ENCODE measurements at places on chromosomes 1 and 21. TPM values are rescaled to one million over a fixed set of nuclear protein-coding genes. Genes with fewer than 3 reads are reported as not detected.

The PYHIN1 gene
- total RNA-seq: not detected

The TTC24 gene
- total RNA-seq: not detected

The DNM3 gene
- 11.4 TPM for total RNA-seq

The AGBL4 gene
- 3.5 TPM for total RNA-seq

The PLA2G2C gene
- total RNA-seq: not detected

The ZYG11A gene
- total RNA-seq: 0.59 TPM

The C1orf87 gene
- not detected for total RNA-seq

The METTL25B gene
- 27.1 TPM for total RNA-seq

The FCGR2B gene
- total RNA-seq: not detected

The C1QA gene
- total RNA-seq: not detected

The WNT3A gene
- total RNA-seq: not detected

The C1orf115 gene
- 30.5 TPM for total RNA-seq

The HLX gene
- total RNA-seq: 0.56 TPM

The TAS1R2 gene
- not detected for total RNA-seq

The SPATA45 gene
- not detected for total RNA-seq

The MDM4 gene
- 93.9 TPM for total RNA-seq

The LMX1A gene
- not detected for total RNA-seq

All from glutamatergic neuron (in vitro differentiated cells).